ENCODE measurements at places on chromosomes 16 and 17.

DNA sequence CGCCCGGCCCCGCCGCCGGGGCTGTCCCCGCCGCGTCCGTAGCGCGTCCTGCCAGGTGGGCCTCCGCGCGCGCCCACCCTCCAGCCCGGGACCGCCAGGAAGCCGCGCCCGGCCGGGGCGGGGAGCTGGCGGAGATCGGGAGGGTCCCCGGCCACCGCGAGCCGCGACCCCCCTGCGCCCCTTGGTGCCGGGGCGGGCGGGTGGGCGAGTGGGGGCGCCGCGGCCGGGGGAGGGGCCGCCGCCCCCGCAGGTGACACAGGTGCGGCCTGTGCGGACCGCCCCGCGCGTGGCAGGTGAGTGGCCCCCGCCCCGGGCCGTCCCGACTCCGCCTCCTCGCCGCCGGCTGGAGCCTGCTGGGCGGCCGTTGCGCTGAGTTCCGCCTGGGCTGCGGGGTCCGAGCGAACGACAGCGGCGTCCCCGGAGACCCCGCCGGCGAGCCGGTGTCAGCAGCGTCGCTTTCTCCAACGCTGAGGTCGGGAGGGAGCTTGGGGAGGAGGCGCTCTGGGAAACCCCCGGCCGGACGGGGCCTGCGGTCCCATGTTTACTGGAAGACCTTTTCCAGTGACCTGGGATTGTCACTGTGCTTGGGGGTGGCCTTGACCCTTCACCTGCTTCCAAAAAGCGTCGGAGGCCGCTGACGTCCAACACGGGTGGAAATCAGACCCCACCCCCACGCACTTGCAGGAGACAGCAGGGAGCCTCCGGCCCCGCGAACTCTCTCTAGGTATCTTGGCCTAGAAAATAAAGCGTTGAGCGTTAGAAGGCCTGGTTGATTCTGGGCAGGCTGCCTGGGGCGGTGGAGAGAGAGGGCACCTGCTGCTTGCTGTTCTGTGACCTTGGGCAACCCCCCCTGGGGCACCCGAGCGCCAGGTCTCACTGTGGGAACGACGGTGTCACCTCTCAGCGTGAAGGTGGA lies 542 bp downstream of the KLHL36 start:
- peak; percentile 30 for DNase-seq

DNA sequence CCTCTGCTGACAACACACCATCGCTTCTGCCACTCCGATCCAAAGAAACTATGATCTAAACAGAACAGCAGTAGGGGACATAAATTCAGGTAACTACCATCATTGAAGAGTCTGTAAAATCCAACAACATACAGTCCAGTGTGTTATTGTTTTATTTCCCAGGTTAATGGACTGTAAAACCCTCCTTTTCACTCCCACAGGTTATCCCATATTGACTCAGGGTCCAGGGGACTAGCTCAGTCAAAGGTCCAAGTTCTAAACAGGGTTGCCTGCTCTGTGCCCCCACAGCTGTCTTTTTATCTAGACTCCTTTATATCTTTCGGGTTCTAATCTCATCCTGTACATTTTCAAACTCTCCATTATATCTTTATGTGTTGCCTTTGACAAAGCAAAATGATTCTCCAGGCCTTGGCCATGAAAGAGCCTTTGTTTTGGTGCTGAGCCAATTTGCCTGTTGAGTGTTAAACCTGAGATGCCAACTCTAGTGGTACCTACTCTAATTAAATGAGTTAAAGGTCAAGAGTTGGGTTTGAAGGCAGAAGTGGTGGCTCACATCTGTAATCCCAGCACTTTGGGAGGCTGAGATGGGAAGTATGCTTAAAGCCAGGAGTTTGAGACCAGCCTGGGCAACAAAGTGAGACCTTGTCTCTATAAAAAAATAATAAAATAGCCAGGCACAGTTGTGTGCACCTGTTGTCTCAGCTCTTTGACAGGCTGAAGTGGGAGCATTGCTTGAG lies 80.5 kb downstream of the SNX11 start:
- no peak for DNase-seq

DNA sequence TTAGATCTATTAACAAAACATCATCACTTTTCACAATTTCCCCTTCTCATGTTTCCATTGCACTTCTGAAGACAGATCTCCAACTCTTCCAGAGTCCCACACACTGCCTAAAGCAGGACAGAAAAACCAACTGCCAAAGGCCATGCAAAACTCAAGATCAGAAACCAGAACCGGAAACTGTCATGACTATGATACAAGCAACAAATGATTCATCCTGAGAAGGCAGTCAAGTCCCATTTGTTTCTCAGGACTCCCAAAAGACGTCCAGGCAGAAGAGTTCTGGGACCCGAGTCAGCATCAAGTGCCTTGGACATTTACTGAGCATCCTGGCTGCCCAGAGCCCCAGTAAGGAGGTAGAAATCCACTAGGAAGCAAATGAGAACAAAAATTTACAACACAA lies 38.8 kb downstream of the ERN1 start:
- DNase-seq = no peak

GRCh38 chr16:59192551-59193199 lies 458.6 kb upstream of the GOT2 start:
- no peak for DNase-seq

DNA sequence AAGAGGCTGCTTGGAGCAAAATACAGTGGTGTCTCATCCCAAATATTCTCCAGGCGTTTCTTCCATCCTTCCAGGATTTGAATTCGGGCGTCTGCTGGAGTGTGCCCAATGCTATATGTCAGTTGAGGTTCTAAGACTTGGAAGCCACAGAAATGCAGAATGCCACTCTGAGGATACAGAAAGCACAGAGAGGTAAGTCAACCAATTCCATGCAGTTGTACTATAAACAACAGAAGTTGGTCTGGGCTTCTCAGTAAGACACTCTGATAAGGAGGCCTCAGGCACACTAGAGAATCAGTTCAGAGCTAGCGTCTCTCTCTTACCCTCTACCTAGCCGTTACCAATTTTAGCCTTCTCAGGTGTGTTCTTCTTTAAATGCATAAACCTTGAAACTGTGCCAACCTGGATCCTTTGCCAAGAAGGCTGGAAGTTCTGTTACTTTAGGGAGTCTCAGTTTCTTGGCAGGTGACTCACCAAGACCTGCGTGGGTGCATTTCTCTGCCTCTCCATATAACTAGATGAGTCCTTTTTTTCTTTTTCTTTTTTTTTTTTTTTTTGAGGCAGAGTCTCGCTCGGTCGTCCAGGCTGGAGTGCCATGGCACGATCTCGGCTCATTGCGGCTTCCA lies 15.1 kb downstream of the NQO1 start:
- no peak for DNase-seq

DNA sequence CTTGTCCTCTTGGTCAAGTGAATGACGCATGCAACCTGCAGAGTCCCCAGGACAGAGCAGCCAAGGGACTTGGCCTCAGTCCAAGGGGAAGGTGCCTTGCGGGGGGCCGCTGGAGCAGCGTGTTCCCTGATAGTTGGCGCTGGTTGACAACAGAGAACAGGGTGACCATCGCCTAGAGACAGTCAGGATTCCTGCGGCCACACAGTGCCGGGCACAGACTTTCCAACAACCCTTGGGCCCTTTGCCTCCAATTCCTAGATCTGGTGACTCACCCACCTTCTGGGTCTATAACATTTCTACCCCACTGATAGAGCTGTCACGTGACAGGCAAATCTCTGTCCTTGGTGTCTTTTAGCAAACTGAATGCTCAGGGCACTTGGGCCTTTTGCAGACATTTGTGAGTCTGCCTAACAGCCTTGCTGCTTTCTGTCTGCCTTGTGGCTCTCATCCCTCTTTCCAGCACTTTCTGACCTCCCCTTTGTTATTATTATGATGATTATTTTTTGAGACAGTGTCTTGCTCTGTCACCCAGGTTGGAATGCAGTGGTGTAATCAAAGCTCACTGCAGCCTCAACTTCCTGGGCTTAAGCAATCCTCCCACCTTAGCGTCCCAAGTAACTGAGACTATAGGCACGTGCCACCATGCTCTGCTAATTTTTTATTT lies 11.9 kb upstream of the TEDC2 start:
- no peak for DNase-seq

DNA sequence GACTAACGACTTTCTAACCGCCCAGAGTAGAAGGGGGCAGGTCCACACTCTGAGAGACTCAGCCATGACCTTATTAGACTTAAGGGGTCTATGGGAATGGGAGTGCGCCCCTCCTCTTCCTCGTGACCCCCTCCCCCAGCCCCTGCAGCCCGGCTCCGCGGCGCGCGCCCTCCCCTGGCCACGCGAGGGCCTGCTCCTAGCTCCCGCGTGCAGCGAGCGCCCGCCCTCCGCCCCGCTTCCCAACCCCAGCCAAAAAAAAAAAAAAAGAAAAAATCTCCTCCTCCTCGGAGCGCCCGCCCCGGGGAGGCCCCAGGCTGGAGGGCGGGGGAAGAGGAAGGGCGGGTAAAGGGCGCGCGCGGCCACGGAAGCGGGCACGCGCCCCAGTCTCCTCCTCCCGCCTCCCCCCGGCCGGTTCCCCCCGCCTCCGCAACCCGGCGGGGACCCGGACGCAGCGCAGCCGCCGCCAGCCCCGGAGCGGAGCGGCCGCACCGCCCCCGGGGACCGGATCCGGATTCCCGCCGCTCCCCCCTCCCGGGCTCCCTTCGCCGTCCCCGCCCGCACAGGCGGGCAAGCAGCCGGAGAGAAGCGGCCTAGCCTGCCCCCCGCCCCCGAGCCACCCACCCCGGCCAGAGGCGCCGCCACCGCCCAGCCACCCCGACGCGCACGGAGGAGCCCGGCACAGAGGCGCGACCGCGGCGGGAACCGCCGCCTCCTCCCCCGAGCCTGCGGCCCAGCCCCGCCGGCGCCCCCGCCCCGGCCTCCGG lies 949 bp downstream of the UBTF start:
- peak; percentile 87 for DNase-seq

DNA sequence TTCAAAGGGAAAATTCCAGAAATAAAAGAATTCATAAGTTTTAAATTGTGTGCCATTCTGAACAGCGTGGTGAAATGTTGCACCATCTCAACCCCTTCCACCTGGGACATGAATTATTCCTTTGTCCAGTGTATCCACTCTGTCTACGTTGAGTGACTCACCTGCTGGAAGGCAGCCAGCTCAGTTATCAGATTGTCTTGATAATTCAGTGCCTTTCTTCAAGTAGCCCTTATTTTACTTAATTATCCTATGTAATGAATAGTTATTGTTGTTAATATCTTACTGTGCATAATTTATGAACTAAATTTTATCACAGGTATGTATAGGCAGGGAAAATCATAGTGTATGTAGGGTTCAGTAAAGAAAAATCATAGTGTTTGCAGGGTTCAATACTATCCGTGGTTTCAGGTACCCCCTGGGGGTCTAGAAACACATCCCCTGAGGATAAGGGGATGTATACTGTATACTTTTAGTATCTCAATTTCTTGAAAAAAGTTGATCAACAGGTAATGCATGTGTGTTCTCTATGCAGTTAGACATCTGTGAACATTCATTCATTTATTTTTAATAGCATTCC lies 7.7 kb upstream of the PCTP start:
- DNase-seq = no peak

- no peak for DNase-seq
Measured at GRCh38 chr16:66229651-66230050, 136.8 kb upstream of the CDH5 start.

GRCh38 chr17:2904135-2904534 lies 107.9 kb downstream of the RAP1GAP2 start:
- DNase-seq = no peak

GRCh38 chr17:17497065-17497844 lies 1.1 kb upstream of the RASD1 start:
- no peak for DNase-seq

- no peak for DNase-seq
Measured at GRCh38 chr17:41153856-41154255, 4.2 kb upstream of the KRTAP4-5 start.

DNA sequence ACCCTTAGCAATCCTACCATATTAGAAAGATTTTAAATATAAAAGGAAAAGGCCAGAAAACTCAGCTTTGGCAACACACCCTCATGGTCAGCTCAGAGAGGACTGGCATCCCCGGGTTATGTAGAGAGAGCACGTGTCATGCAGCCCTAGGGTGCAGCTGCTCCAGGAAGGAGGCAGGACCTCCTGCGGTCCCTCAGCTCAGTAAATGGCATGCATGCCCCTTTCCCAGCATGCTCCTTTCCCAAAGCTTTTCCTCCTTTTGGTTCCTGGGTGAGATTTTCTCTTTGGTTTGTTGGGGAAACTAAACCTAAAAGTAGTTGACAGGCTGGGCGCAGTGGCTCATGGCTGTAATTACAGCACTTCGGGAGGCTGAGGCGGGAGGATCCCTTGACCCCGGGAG lies 3.9 kb downstream of the GAN start:
- no peak for DNase-seq

- no peak for DNase-seq
Measured at GRCh38 chr16:1425616-1426370, 5.1 kb upstream of the PERCC1 start.

- DNase-seq = no peak
Measured at GRCh38 chr16:19757026-19757425, 39.0 kb downstream of the IQCK start.

DNA sequence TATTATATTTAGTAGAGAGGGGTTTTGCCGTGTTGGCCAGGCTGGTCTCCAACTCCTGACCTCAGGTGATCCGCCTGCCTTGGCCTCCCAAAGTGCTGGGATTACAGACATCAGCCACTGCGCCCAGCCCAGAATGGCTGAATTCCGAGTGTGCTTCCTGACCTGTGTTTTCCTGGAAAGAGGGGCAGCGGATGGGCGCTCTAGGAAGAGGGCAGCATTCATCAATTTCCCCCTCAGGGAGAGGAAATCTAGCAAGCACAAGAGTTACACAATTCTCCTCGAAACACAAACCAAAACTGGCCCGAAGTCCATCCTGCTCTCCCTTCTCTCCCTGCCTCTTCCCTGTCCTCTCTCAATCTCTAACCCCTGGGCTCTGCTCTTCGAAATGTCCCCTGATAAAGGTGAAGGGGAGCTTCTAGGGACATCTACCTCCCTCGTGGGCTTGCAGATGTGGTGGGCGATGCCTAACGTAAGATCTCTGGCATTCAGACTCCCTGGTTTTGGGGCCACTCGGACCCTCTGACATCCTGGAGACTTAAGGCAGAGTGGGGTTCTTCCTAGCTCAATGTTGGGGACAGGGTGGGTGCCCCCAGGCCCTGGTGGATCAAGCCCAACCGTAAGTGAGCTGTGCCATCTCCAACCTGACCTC lies 1.0 kb downstream of the IL27 start:
- no peak for DNase-seq

DNA sequence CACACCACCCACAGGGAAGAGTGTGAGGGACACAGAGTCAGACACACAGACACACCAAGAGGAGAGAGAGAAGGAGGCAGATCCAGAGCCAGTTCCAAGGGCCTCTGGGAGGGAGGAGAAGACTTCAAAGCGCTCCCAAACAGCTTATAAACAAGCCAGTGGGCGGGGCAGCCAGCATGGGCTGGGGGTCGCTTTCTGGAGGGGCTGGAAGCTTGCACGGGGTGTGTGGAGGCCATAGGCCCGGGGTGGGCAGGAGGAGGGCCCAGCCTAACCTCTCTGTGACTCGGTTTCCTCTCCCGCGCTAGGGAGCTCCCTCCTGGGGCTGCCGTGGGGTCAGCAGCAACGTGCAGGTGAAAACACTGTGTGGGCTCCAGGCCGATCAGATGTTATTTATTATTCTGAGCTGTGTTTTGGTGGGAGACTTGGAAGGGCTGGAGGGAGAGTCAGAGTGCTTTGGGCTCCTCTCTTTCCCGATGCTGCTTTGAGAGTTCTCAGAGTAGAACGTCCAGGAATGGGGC lies 2.5 kb upstream of the WFIKKN2 start:
- no peak for DNase-seq

DNA sequence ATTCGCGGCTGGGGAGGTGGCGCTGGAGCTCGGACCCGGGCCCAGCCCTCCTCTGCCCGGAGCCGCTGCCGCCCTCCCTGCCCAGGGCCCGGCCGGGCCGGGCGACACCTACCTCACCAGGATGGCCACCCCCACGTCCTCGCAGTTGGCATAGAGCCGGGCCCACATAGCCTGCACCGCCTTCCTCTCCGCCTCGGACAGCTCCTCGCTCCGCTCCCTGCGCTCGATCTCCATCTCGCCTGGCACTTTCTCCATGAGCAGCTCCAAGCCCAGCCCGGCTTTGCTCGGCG lies 276 bp downstream of the CYGB start:
- no peak for DNase-seq
